ENCODE measurements at places on chromosomes 16 and 17.

GRCh38 chr17:75566834-75567233, 20.8 kb upstream of the MYO15B start:
- DNase-seq = no peak

- no peak for DNase-seq
Measured at GRCh38 chr17:57956291-57957119, 1.3 kb upstream of the CUEDC1 start.

- no peak for DNase-seq
Measured at GRCh38 chr17:83181991-83182619, 102.7 kb downstream of the METRNL start.

GRCh38 chr17:17904166-17905035, 67.6 kb upstream of the SREBF1 start:
- no peak for DNase-seq

GRCh38 chr16:88519240-88519639, 51.0 kb upstream of the ZC3H18 start:
- no peak for DNase-seq

DNA sequence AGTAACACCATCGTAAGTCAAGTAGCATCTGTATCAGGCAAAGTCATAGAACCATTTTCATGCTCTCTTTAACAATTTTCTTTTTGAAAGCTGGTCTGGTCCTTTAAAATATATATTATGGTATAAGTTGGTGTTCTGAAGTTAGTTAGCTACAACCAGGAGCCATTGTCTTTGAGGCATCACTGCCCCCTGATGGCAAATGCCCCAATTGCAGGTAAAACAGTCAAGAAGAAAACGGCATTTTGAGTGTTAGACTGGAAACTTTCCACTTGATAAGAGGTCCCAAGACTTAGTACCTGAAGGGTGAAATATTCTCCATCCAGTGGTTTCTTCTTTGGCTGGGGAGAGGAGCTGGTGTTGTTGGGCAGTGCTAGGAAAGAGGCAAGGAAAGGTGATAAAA, 14.1 kb downstream of the TP53 start:
- DNase-seq = no peak

DNA sequence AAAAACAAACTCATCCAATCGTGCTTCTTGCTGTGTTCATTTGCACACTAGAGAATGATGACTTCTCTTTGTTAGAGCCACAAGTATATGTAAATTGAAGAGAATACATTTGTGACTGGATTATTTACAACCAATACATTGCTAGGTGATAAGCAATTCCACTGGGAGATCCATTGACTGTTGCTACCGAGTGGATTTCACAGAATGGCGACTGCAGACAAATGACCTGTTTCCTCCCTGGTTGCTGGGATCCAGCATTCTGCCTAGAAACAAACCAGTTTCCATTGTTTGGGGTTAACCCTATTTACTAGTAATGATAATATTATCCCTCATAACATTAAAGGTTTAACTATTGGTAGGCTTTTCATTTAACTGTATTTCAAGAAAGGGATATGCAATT, 36.9 kb upstream of the CPHXL start:
- DNase-seq = peak; percentile 24

DNA sequence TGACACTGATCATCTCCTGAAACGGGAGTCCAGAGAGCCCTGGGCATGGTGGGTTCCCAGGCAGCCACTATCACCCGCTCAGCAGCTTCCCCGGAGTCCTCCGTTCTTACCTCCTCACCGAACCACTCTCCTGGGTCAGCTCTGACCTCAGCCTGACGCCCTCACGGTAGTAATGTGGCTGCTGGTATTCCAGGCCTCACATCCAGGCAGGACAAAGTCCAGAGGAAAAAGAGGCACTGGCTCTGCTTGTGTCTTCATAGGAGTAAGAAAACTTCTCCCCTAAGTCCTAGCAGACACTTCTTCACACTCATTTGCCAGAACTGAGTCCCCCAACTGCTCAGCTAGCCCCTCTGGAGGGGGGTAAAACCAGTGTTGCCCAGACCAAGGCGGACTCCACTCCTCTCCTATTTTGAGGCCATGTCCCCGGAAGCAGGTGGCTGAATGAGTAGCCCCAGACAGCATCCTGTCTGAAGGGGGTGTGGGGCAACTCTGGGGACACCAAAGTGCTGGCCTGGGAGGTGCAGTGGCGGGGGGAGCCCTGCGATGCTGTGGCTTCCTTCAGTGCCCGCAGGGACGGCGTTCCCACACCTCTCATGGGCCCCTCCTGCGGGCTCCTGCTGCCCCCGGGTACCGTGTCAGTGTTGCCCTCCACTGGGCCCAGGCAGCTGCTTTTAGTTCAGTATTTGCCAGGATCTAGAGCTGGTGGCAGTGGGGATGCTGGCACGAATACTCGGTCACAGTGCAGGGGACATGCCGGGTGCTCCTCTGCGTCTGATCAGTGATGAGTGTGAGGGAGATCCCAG, 5.4 kb downstream of the FSCN2 start:
- no peak for DNase-seq

DNA sequence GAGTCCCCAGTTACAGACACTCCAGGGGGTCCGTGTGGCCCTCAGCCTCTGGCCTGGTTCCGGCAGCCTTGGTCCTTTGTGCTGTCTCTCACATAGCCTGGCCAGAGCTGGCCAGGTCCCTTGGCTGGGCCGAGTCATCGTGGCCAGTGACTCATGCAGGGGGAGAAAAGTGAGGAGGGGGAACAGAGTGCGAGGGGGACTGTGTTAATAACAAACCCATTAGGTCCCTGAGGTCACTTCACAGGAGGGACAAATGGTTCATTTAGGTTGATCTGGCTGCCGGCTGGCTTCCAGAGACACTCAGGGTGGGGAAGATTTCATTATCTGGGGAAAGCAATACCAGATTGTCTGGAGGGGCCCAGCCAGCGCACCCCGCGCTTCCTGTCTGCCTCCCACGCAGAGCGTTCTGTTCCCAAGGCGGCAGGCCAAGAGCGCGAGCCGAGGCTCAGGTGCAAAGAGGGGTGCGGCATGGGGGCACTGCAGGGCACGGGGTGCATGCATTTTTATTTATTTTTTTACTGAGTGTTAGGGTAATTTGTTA, 223.1 kb downstream of the SEC14L1 start:
- no peak for DNase-seq

DNA sequence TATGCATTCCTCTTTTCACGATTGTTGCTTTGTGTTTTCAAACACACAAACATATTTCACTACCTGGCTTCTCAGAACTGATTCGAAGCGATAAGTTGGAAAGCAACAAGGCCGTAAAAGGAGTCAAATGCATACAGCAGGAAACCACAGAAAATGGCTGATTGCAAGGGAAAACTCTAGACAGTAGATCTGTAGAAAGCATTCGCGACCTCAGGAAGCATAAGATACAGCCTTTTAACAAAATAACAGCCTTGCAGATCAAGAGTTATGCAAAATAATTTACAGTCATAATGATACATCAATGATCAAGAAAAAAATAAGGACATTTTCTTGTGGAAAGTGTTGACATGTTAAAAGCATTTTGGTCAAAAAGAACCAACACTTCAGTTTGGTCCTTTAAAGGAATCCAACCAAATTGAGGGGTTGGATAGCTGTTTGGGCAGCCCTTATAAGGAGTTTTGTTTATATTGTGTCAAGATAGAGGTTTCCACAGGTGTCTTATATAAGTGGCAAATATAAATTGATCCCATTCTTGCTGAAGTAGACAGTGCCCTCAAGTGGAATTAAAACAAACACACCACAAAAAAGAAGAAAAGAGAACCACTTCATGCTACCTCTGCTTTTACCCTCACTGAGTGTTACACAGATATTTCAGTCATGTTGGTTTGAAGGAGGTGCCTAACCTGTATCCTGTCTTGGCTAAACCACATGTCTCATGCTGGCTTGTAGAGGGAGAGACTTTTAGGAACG, 5.5 kb downstream of the CYLD start:
- no peak for DNase-seq

GRCh38 chr16:82317411-82318167, 147.6 kb upstream of the MPHOSPH6 start:
- DNase-seq = no peak

GRCh38 chr17:47317119-47317518, 6.6 kb upstream of the EFCAB13 start:
- no peak for DNase-seq

- no peak for DNase-seq
Measured at GRCh38 chr16:25493136-25493811, 198.5 kb upstream of the HS3ST4 start.

- no peak for DNase-seq
Measured at GRCh38 chr16:5775916-5776315, 678.3 kb upstream of the EEF2KMT start.

- DNase-seq = no peak
Measured at GRCh38 chr17:20159406-20160069, 150.4 kb downstream of the SPECC1 start.

GRCh38 chr17:57636985-57637665, 108.0 kb downstream of the CCDC182 start:
- no peak for DNase-seq

- DNase-seq = no peak
Measured at GRCh38 chr16:72889616-72890582, 158.0 kb downstream of the ZFHX3 start.

DNA sequence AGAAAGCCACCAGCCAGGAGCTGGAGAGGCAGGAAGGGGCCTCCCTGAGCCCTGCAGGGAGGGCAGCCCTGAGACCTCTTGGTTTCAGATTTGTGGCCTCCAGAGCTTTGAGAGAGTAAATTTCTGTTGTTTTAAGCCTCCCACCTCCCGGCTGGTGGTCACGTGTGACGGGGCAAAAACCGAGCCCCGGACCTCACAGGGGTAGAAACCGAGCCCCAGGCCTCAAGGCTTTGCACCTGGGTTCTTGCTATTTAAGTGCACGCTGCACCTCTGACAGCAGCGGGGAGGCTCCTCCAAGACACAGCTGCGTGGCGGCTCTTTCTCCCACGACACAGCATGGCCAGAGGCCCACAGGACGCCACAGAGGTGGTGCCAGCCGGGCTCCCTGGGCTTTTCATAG, 17.4 kb upstream of the ZC3H18 start:
- no peak for DNase-seq

- DNase-seq = no peak
Measured at GRCh38 chr17:7218758-7219157, 878 bp downstream of the DLG4 start.

- no peak for DNase-seq
Measured at GRCh38 chr16:1991948-1992703, 2.4 kb downstream of the SYNGR3 start.

DNA sequence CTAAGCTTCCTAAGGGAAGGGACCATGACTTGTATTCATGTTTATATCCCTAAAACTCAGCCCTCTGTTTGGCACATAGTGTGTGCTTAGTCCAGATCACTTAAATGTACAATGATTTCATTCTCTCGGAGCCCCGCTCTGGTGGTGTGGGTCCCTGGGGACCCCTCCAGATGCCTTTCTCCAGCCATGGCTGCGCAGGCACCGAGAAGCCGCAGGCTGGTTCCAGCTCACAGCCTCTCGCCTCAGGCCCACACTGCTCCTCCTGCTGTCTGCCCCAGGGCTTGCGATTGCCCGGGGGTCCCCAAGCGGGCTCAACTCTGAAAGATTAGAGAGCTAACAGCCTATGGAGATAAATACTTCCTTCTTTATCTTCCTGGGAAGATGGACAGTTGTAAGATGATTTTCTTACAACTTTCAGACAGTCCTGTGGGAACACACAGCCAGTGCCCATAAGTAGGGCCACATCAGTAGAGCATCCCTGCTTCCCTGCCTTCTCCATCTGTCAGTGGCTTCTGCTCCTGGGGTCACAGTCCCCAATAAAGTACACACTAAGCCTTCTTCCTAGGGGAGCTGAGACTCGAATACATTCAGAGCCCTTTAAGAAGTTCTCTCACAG, 66.2 kb downstream of the CENPV start:
- DNase-seq = no peak

DNA sequence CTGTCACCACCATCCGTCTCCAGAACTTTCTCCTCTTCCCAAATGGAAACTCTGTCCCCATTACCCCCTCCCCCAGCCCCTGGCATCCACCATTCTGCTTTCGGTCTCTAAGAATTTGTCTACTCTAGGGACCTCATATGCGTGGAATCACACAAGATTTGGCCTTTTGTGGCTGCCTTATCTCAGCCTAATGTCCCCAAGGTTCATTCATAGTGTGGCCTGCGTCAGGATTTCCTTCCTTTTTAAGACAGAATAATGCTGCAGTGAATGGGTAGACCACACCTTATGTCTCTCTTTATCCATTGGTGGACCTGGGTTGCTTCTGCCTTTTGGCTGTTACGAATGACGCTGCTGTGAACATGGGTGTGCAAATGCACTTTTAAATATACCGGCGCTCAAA, 139.7 kb upstream of the PLCG2 start:
- DNase-seq = no peak

DNA sequence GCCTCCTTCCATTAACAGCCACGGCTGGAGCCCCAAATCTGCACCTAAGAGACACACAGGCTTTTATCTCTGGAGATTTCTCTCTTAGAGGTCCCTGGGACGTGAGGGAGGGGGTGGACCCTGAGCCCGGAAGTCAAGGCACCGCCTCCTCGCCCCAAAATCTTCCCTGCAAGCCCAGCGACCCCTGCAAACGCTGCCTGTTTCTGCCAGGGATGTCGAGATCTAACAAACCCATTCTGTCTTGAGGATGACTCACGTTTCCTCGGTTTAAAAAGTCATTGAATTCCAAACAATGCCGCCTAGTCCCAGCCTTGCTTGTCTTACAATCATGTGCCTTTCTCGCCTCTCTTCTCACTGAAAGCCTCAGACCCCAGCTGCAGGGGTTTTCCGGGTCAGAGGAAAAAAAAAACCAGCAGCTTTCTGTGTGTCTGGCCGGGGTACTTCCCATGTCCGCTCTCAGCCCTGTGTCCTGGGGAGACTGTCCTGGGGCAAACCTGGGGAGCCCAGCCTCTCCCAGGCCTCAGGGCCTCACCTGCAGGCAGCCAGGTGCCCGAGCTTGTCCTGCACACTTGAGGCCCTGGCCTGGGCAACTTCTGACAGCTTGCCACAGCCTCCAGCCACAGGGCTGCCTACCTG, 15.4 kb downstream of the ARL2BP start:
- no peak for DNase-seq

DNA sequence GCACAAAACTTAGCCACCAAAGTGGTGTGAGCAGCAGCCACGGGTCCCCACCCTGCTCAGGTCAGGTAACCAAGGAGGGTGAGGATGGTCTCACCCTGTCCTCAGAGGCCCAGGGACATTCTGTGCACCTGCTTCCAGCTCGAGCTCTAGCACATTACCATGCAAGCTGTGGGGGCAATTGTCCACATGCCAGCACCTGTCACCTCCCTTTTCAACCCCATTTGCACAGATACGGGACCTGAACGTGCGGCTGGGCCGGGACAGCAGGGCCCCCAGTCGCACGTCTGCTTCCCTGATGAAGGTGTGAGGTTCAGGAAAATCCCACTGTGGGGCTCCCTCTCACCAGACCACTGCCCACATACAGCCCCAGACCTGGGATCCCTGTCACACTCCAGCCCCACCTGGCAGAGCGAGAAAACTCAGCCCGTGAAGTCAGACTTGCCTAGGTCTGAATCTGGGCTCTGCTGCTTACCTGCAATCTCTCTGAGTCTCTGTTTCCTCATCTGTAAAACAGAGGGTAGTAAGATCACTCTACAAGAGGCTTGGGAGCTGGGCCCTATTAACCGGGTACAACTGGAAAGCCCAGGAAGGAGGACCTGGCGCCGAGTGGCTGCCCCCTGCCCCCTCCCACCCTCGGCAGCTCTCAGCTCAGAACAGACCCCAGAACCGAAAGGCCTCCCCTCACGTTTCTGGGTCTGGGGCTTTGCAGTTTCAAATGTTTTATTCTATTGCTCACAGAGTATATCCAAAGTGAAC, 7.9 kb downstream of the WFIKKN2 start:
- DNase-seq = no peak
